ENCODE measurements at places on chromosomes 3 and 15.
A peak's percentile ranks its signal among the peaks of the same experiment; 100 is the strongest.

GRCh38 chr3:89950772-89951171 lies 843.4 kb downstream of the EPHA3 start:
- no peaks in the 10 kb centered on the region for H3K4me1 ChIP-seq
- no peak for DNase-seq
- H3K27me3 ChIP-seq: no peaks in the 10 kb centered on the region

DNA sequence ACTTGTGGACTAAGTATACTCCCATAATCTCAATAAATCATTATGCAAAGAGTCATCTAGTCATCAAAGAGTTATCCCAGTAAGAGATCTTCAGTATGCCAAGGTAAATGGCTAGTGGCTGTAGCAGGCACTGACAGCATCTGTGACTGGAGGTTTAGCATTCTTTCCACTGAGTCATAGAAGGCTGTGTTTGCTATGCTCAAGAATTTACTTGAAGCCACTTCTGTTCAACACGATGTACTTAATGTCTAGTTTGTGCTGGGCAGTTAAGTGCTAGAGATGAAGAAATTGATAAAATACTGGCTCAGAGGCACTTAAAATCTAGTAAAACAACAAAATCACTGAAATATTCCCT lies 13.0 kb downstream of the ZBED2 start:
- peak overlapping the region; percentile 66 for H3K27ac ChIP-seq
- H3K4me3 ChIP-seq: no peak overlapping the region
- DNase-seq: no peak
- no peaks in the 10 kb centered on the region for H3K27me3 ChIP-seq

DNA sequence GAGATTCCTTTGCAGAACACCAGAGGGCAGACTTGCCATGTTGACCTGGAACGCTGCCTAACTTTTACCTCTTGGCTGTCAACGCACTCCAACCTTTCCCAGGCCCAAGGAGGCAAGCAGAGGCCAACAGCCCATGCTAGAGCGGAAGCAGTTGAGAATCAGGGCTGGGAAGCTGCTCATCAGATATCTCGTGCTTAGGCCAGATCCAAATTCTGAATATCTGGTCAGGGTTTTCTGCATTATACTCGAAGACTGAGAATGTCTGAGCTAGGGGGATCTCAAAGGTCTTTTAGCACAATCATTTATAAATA lies 2.5 kb downstream of the XIRP1 start:
- DNase-seq: peak; percentile 71
- no peak overlapping the region for H3K4me3 ChIP-seq
- H3K27ac ChIP-seq: no peak overlapping the region

GRCh38 chr3:176941689-176942088 lies 255.6 kb downstream of the TBL1XR1 start:
- H3K4me3 ChIP-seq: no peak overlapping the region
- no peaks in the 10 kb centered on the region for H3K4me1 ChIP-seq
- DNase-seq: no peak
- H3K27me3 ChIP-seq: no peaks in the 10 kb centered on the region
- no peak overlapping the region for H3K27ac ChIP-seq

GRCh38 chr15:45200799-45201556 lies 13.2 kb upstream of the SHF start:
- no peaks in the 10 kb centered on the region for H3K36me3 ChIP-seq
- H3K4me1 ChIP-seq: peaks cover 18% of the 10 kb centered on the region
- no peak overlapping the region for H3K4me3 ChIP-seq
- no peak overlapping the region for H3K27ac ChIP-seq
- peaks cover 28% of the 10 kb centered on the region for H3K27me3 ChIP-seq

DNA sequence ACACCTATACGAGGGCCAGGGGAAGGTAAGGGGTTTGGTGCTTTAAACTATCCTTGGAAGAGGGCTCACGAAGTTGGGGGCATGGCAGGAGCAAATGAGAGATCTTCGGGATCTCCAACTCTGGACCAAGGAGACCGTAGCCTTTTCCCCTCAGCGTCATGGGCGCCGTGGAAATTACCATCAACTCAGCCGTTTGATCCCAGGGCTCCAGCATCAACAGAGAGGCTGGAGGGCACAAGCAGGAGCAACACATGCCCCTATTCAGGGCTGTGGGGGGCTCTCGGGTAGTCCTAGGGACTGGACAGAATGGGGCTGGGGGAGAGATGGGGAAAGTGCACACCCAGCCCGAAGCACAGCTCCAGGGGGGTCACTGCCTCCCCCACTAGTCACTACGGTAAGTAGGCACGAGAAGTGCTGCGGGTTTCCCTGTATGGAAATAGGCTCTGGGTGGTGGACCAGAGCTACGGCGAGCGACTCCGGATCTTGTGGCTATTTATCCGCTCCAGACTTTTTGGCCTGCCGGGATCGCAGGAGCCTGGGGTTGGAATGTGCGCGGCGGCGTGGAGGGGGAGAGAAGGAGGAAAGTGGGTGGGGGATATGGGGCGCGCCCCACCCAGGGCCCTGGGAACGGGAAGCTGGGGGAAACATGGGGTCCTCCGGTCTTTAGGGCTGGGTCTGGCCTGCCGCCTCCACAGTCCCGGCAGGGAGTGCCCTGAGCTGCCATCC lies 539 bp upstream of the LAMB2 start:
- no peak overlapping the region for H3K4me3 ChIP-seq
- peaks cover 62% of the 10 kb centered on the region for H3K27me3 ChIP-seq
- no peak overlapping the region for H3K27ac ChIP-seq
- H3K4me1 ChIP-seq: peaks cover 4% of the 10 kb centered on the region
- no peaks in the 10 kb centered on the region for H3K36me3 ChIP-seq

DNA sequence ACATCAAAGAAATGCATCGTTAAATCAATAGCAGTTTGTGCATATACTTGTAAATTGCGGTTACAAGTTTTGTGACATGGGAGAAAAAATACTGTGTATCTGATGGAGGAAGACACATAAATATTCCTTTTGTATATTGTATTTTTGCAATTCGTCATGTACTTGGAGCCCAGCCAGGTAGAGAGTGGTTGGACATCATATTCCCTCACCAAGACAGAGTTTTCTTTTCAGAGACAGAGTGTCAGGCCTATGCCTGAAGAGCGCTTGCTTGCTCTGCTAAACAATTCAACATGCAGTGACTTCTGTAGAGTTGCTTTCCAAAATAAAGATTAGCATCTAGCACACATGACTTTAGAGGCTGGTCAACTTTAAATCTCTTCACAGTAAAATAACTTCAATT lies 24.8 kb upstream of the MEIS2 start:
- H3K4me3 ChIP-seq: no peak overlapping the region
- DNase-seq: no peak
- H3K36me3 ChIP-seq: no peaks in the 10 kb centered on the region
- H3K4me1 ChIP-seq: no peaks in the 10 kb centered on the region
- no peak overlapping the region for H3K27ac ChIP-seq

DNA sequence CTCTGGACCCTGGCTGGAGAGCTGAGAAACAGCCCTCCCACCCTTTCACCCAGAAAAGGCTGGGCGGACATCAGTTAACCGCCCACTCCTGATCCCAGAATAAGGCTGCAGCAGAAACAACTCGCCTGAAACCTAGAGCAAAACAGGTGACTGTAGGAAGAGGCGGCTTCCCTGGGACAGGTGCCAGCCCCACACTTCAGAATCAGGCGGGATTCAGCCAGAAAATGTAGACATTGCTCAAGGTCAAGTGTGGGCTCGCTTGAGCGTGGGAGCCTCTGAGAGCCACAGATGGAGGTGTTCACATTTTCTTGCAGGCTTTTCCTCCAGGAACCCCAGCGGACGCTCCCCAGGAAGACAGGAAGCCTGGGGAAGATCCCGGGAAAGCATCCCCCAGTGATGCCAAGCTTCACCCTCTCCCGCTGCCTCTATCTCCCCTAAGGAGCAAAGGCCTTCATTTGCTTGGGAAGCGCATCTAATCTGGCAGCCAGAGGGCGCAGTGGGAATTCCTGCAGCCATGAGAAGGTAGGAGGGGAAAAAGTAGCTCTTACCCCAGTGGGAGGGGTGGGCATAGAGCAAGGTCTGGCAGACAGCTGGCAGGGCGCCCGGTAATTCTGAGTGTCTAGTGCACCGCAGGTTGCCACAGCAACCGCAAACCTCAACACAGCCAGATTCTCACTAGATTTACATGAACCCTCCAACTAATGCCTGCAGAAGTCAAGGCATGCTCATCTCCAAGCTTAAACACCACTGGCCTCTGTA lies 77.7 kb downstream of the OCA2 start:
- no peak overlapping the region for H3K27ac ChIP-seq
- no peak overlapping the region for H3K4me3 ChIP-seq
- H3K27me3 ChIP-seq: no peaks in the 10 kb centered on the region
- no peak for DNase-seq

DNA sequence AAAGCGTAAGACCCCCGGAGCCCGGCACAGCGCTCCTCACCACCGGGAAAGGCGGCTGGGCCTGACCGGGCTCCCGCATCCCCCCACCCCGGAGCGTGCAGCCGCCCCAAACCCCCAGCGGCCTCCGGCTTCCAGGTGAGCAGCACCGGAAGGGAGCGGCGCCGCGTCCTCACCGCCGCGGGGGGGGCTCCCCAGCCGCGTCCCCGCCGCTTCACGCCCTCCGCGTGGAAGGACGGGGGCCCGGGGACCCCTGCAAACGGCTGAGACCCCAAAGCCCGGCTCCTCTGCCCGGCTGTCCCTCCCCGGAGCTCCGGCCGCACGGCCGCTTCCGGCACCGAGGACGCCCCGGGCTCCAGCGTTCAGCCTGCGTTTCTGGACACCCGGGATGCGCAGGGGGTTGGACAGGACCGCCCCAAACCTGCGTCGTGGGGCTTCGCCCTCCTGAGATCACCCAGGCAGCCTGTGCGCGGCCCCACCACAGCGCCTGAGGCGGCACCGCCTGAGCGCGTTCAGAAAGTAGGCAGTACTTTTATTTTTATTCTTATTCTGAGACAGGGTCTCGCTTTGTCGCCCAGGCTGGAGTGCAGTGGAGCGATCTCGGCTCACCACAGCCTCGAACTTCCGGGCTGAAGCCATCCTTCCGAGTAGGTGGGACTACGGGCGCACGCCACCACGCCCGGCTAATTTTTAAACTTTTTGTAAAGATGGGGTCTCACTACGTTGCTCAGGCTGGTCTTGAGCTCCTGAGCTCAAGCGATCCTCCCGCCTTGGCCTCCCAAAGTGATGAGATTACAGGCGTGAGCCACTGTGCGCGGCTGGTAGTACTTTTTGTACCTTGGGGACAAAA lies 51.6 kb upstream of the BLM start:
- H3K4me3 ChIP-seq: peak overlapping the region; percentile 82
- peak overlapping the region; percentile 96 for H3K27ac ChIP-seq
- peaks cover 80% of the 10 kb centered on the region for H3K4me1 ChIP-seq

Data from activated naive CD4-positive, alpha-beta T cell treated with anti-CD3 and anti-CD28 coated beads, Interleukin-2, amount 10 ng/mL, durations not matched to agents 7 days and 5 days (primary cell).